IPS DF 19.7 (cell line): ENCODE measurements at places on chromosomes 2 and 18.
A peak's percentile ranks its signal among the peaks of the same experiment; 100 is the strongest.

GRCh38 chr2:102037681-102038080, 45.9 kb downstream of the IL1R2 start:
- DNase-seq, result no peak

- peak; percentile 48 for DNase-seq
These were observed at the start of gene CDH20 for GRCh38 chr18:61333271-61333745. Gene CDH20, plus strand, starts transcription at chr18:61333430.

DNA sequence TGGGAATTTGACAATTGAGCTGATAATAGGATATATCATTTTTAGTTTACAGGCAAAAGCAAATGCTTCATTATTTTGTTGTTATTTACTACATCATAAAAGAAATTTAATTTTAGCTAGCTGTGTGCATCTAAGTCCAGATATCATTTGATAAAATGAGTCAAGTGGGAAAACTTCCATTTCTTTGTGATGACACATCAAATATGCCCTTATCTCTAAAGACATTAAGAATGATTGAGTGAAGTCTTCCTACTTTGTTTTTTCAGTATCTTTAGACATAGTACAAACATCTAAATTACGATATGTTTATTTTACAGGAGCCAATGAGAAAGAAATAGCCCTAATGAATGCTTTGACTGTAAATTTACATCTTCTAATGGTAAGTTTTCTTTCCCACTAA, 77.0 kb downstream of the KYNU start:
- no peak for DNase-seq

DNA sequence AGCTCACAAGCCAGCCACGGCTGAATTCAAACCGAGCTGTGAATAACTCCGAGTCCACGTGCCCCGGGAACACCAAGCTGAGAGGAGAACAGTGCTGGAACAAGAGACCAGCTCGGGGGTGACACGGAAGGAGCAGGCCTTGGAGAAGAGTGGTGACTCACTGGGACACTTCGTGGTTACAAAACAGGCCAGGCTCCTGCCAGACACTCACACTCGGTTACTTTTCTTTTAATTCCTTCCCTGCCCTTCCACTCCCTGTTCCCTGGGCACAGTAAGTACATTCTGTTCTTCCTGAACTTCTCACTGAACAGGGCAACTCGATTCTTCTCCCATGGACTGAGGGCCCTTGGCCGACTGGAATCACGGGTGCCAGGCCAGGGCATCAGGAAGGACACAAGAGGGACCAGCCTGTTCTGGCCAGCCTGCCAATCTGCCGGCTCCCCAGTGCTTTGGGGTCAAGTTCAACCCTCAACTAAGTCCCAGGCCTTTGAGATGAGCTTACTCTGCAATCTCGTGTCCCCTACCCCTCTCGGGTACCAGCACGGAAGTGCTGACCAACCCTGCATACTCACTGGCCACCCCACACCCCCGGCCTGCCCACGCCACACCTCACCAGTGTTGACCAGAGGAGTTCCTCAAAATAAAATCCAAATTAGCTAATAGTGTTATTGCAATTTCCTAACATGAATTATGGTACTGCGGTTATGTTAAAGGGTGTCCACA, 87.5 kb downstream of the TFCP2L1 start:
- no peak for DNase-seq

DNA sequence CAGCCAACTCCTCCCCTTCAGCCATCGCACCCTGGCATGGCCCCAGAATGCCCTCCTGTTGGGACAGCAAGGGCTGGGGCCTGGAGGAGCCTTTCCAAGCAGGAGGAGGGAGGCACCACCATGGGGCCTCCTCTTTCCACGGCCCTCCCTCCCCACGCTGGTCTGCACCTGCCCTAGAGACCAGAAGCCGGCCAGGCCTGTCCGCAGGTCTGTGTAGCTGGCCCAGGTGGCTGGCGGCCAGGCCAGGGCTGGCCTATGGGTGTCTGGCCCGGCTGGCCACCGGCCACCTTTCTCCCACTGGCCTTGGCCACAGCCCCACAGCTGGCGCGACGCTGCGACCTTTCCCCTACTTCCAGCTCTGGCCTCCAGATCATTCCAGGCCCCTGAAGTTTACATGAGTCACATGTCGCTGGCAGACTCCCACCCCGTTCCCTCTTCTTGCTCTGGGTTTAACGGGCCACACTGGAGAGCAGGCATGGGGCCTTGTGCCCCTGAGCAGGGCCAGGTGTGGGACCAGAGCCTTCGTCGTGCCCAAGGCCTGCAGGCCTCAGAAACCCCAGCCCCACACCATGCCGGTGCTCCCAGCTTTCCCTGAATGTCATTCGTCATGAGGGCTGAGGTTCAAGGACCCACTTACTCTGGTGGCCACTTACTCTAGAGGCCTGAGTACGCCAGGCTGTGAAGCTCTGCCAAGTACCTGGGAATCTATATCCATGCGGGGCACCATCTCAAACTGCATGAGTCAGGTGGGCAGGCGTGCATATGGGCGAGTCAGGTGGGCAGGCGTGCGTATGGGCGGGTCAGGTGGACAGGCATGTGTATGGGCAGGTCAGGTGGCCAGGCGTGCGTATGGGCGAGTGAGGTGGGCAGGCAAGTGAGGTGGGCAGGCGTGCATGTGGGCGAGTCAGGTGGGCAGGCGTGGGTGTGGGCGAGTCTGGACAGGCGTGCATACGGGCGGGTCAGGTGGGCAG, 33.3 kb upstream of the KLF11 start:
- DNase-seq, result no peak

DNA sequence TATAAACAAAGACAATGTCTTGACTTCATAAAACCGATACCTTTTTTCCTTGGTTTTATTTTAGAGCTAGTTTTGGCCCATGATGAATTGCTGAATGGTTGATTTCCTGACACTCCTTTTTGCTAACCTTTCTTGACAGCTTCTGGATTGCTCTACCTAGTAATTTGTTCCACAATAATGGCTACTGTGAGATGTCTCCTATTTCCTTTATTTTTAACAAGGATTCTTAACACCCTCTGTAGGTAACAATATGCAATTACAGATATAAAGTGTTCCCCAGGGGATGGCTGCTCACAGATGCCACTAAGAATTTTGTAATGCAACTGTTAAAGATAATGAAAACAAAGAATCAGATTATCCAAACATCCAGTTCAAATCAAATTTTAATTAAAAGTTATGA, 100.8 kb upstream of the ATP5MC3 start:
- DNase-seq, result no peak

DNA sequence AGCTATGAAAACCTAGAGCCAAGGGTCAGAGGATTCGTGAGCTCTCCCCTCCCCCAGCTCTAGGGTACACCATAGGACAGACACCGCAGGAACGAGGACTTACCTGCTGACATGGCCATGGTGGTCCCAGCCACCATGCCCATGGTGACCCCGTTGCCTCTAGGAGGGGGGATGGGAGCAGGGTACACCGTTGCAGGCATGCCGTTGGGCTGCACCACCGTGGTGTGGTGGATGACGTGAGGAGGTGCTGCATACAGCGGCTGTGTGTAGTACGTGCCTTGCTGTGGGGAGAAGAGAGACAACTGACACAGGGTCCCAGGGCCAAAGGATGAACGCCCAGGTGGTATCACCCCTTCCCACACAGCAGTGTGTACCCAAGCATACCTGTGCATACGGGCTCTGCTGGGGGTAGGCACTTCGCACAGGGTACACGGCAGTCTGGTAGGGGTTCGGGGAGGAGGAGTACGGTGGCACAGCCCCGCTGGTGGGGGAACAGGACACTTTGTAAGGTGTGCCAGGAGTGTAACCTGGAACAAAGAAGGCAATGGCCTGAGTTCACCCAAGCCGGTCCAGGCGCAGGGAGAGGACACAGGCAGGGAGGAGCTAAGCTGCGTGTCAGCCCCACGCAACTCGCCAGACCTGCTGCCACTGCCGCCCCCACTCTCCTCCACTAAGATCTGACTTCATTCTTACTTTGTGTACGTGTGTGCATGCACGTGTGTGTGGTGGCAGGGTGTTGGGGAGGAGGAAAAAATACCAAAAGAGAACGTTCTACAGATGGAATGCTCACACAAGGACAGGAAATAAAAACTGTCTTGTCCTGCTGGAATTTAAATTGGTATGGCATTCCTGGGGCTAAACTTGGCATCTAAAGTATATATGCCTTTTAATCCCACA, 37.8 kb downstream of the FAM168B start:
- no peak for DNase-seq

- DNase-seq, result no peak
These were observed 511 bp upstream of the ANKMY1 start for GRCh38 chr2:240558236-240558761.

GRCh38 chr2:232698556-232699091, 1.5 kb downstream of the GIGYF2 start:
- DNase-seq, result no peak

DNA sequence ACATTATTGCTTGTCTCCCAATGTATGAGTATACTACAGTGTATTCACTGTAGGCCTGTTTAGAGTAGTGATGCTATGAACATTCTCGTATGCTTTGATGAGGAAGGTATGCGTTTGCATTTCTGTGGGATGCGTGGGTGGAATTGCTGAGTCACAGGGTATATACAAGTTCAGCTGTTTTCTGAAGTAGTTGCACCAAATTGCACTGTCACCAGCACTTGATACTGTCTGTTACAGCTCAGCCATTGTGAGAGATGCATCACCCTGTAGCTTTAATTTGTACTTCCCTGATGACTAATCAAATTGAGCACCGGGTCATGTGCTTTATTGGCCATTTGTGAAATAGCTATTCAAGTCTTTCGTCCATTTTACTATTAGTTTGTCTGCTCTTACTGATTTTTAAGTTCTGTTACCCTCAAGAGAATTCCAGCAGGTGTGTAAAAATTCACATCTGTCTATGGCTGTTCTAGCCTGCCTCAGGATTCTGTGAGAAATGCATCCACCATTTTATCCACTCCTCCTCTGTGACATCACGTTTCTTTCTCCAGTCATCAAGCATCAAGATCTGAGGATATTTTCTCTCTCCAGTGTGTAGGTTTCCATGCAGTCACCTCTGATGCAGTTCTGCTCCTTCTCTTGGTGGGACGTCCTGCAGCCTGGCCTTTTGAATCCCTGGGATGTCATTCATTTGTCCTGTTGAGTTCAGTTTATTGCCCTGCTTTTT, 72.5 kb downstream of the DGKD start:
- no peak for DNase-seq
